A673 (cell line): ENCODE measurements at places on chromosomes 2 and 18.

- no peak for DNase-seq
Observed at GRCh38 chr2:3102081-3102921, 275.3 kb downstream of the EIPR1 start.

GRCh38 chr2:235406430-235406829 lies 87.4 kb upstream of the AGAP1 start:
- peak; percentile 27 for DNase-seq

DNA sequence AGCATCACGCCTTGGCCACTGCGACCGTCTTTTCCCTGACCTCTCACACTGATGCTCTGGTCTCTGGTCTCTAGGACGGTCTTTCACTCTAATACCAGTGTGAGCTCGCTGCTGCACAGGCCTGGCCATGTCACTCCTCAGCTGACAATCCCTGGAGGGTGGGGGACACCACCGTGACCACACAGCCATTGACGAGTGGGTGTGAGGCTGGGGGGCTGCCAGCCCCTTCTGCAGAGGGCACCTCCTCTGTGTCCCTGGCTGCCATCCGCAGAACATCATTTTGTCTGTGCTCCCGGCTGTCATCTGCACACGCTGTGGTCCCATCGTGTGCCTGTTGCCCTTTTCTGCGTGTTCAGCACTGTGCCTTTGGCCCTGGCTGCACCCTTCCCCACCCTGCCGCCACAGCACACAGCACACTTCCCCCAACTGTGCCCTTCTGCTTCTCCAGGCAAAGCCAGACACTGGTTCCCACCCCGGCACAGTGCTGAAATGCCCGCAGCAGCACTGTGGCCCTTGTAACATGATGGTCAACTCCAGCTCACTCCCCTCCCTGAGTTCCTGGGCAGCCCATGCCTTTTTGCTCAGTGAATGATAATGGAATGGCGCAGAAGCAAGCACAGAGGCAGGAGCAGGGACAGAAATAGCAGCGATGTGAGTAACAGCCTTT lies 30.4 kb upstream of the INHBB start:
- no peak for DNase-seq

- no peak for DNase-seq
Observed at GRCh38 chr2:15485949-15486348, 75.2 kb downstream of the NBAS start.

GRCh38 chr2:191593622-191594385 lies 84.1 kb upstream of the NABP1 start:
- no peak for DNase-seq

DNA sequence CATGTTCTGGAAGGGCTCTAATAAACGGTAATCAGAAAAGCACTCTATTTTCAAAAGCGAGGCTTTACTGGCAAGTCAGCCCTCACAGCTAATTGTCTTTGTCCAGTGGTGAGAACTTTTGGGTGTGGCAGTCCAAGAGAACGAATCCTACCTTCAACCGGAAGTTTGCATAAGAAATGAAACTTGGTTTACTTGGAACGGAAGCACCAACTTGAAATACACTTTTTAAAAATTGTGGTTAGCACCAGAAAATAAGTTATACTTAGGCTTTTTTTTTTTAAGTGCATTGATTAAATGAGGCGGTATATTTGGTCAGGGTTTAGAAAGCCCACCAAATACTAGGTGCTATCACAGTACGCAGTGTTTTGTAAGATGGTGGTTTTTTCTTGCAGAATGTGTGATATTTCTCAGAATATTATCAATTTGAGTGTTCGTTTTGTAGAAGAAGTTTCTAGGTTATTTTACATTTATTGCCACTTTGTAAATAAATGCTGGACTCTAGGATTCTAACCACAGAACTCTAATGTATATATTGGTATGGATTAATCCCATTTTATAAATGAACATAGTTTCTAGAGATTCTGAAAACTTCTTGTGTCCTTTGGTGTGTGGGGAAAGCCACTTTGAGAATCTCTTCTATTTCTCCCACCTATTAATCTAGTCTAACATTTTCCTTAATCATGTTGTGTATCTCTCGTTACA lies 1.2 kb downstream of the MYL12A start:
- peak; percentile 57 for DNase-seq

- no peak for DNase-seq
Observed at GRCh38 chr2:231527091-231527395, 3.2 kb downstream of the NMUR1 start.

DNA sequence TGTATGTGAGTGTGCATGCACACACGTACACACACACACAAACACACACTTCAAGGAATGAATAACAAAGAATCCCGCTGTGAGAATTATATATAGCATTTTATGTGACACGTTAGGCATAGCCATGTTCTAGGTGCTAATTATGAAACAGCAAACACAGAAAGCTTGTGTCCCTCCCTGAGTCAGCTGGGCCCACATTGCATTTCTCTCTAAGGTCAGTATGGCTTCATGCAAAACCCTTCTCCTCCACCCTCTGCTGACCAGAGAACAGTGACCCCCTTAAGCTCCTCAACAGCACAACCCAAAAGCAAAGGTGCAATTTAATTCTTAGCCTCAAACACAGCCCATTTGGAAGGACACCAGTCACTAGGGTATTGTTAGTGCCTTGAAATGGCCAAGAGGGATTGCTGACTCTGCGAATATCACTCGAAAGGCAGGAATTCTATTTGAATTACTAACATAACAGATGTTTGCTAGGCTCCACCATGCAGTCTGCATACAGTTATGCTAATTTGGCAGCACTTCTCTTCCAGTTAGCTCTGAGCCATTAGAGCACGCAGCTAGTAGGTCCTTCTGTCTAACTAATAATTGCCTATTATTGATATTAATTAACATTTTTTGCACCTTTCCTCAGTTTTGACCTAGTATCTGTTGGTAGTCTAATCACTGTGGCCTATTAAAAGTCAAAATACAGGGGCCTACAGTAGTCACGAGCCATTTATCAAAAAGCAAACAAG lies 149.0 kb downstream of the LNPK start:
- no peak for DNase-seq

DNA sequence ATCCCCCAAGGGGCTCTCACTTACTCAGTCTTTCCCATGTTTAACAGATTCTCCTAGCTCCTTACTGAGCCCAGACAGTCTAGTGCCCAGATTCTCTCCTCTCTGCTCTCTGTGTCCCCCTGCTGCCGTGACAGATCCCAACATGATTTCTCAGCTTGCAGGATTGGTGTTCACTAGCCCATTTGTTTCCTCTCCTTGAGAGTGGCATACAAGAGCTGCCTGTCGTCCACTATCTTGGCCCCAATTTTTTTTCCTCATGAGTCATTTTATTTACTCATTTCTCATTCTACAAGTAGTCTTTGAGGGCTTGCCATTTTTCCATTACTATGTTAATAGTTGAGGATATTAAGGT lies 199.9 kb upstream of the FN1 start:
- DNase-seq, result peak; percentile 30

GRCh38 chr2:191051825-191052778 lies 38.1 kb upstream of the STAT1 start:
- DNase-seq, result peak; percentile 71

DNA sequence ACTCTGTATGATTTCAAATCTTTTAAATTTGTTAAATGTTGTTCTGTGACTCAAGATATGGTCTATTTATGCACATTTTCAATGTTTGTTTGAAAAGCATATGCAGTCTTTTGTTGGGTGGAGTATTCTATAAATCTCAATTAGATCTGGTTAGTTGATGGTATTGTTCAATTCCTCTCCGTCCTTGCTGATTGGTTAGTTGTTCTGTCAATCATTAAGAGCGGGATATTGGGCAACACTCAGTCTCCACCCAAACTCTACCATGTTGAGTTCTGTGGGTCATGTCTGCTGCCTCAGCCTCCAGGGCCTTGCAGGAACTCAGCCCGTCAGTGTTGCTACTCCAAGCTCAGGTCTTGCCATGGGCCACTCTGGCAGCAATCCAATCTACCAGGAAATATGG lies 118.9 kb downstream of the VWA3B start:
- no peak for DNase-seq

- no peak for DNase-seq
Observed at GRCh38 chr18:366466-367061, 98.7 kb upstream of the THOC1 start.

DNA sequence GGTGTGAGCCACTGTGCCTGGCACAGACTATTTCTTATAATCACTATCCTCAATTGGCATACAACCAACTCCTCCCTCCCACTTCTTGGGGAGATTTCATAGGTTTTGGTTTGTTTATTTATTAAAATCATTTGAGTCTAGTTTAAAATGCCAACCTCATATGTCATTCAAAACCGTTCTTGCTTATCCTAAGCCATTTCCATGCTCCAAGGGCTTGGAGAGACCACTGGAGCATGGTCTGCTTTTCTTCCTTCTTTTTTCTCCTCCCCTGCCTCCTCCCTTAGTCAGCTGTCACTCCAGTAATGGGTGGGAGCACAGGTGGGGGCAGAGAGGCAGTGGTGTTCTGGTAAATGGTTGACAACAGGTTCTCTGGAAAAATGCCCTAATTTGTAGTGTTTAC lies 20.4 kb upstream of the KCNS3 start:
- no peak for DNase-seq

GRCh38 chr2:124797049-124797448 lies 772.0 kb downstream of the CNTNAP5 start:
- no peak for DNase-seq

- no peak for DNase-seq
Observed at GRCh38 chr2:219551441-219552381, 7.9 kb downstream of the TMEM198 start.

- no peak for DNase-seq
Observed at GRCh38 chr2:145800151-145801091, 1280.5 kb upstream of the ZEB2 start.

- no peak for DNase-seq
Observed at GRCh38 chr2:66494708-66495107, 59.8 kb downstream of the MEIS1 start.

DNA sequence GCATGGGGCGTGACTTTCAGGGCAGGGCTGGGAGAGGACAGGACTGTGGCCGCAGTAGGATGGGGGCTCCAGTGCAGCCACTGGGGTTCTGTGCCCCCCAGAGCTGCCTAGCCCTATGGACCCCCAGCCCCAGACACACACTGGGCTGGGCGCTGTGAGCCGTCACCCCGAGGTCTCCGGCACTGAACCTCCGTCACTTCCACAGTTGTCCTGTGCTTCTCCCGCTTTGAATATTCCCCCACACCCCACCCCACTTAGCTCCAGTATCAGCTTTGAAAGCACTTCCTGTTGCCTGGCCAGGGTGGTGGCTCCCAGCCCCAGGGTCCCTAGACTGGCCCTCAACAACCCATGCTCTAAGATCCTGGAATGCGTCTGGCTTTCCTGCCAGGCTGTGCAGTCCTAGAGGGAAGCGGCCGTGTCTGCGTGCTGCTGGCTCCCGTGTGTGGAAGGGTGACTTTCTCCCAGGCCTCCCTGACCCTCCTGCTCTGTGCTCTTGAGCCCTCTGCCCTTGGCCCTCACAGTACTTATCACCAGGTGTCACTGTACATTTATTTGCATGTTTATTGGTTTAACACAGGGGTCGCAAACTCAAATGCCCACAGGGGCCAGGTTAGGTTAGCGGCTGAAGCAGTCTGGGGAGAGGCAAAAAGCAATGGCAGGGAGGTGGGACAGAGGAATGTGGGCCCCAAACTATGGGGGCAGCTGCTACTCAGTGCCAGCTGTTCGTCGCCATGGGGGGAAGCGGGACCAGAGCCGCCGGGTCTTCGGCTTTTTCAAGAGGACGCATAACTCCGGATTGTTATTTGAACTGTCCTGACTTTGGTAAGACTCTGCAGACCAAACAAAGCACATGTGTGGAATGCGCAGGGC lies 9.9 kb downstream of the OBSL1 start:
- no peak for DNase-seq

GRCh38 chr2:216030216-216030615 lies 16.9 kb upstream of the MREG start:
- no peak for DNase-seq

GRCh38 chr18:7729868-7730267 lies 162.8 kb downstream of the PTPRM start:
- DNase-seq, result no peak

GRCh38 chr2:228239207-228239906 lies 57.9 kb upstream of the SPHKAP start:
- peak; percentile 10 for DNase-seq

GRCh38 chr2:47043142-47043890 lies 111.8 kb downstream of the STPG4 start:
- DNase-seq, result peak; percentile 50

DNA sequence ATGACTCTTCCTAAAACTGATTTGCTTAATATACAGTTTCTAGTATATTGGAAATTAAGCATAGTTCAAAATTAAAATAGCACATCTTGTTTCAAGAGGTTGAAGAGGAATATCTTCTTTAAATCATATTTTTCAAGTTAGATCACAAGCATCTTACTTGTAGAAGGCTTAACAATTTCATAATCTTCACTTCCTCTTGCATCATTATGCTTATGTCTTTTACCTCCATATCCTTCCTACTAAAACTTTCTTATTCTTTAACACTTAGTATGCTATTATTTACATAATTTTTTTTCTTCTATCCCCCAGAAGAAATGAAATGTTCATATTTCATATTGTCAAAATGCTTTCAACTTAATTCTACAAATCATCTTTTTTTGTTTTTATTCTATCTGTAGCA lies 1354.9 kb upstream of the TMEFF2 start:
- no peak for DNase-seq

DNA sequence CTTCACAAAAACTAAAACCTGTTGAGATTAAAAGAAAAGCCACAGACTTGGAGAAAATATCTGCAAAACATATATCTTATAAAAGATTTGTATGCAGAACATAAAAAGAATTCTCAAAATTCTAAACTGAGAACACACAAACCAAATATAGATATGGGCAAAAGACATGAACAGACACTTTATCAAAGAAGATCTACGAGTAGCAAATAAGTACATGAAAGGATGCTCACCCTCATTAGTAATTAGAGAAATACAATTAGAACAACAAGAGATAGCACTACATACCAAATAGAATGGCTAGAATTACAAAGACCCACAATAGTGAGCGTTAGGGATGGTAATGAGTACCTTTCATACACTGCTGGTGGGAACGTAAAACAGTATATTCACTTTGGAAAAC lies 63.9 kb upstream of the ZNF397 start:
- no peak for DNase-seq
